SJCRH30 (cell line): ENCODE measurements at places on chromosomes 12 and 14. TPM values are rescaled to one million over a fixed set of nuclear protein-coding genes. Genes with fewer than 3 reads are reported as not detected.

Gene ACSM4
- not detected in 2 replicates for total RNA-seq

Gene CIPC
- 13.2 and 14.0 TPM in 2 replicates for total RNA-seq

Gene TAS2R20
- 0.86 and 3.9 TPM in 2 replicates for total RNA-seq

Gene C12orf54
- 0.23 and 0.34 TPM in 2 replicates for total RNA-seq

Gene KCNC2
- total RNA-seq: not detected in 2 replicates

Gene ZNF605
- 5.7 and 7.6 TPM in 2 replicates for total RNA-seq

Gene STYK1
- total RNA-seq: not detected in 2 replicates

Gene CELA1
- total RNA-seq: not detected in 2 replicates

Gene OR6C3
- total RNA-seq: not detected in 2 replicates

Gene FLRT2
- 22.7 and 23.5 TPM in 2 replicates for total RNA-seq

Gene PEX5
- 27.4 and 29.7 TPM in 2 replicates for total RNA-seq

Gene GLIPR1L2
- total RNA-seq: not detected in 2 replicates

Gene C14orf132
- total RNA-seq: not detected in 2 replicates

Gene HCFC2
- total RNA-seq: 10.8 and 16.1 TPM in 2 replicates

Gene HPD
- total RNA-seq: not detected in 2 replicates

Gene HOXC12
- not detected in 2 replicates for total RNA-seq

Gene CLEC12A
- total RNA-seq: not detected in 2 replicates

Gene CHGA
- total RNA-seq: not detected in 2 replicates

Gene PKP2
- 3.5 and 5.1 TPM in 2 replicates for total RNA-seq

Gene PLEK2
- total RNA-seq: not detected in 2 replicates

Gene NTS
- total RNA-seq: not detected in 2 replicates

Gene CCDC197
- total RNA-seq: not detected in 2 replicates

Gene CCDC38
- total RNA-seq: 0.04 and 0.10 TPM in 2 replicates

Gene RNF34
- 61.0 and 66.2 TPM in 2 replicates for total RNA-seq

Gene IGFBP6
- 11.5 and 13.0 TPM in 2 replicates for total RNA-seq

Gene GLIPR1L1
- total RNA-seq: not detected in 2 replicates

Gene NID2
- total RNA-seq: 0.49 TPM in 1 of 2 replicates, not detected in the other

Gene CLMN
- total RNA-seq: 24.7 and 29.0 TPM in 2 replicates

Gene CD4
- total RNA-seq: not detected in 2 replicates
